ENCODE measurements at places on chromosomes 12 and 14. TPM values are rescaled to one million over a fixed set of nuclear protein-coding genes. Genes with fewer than 3 reads are reported as not detected.

DNA sequence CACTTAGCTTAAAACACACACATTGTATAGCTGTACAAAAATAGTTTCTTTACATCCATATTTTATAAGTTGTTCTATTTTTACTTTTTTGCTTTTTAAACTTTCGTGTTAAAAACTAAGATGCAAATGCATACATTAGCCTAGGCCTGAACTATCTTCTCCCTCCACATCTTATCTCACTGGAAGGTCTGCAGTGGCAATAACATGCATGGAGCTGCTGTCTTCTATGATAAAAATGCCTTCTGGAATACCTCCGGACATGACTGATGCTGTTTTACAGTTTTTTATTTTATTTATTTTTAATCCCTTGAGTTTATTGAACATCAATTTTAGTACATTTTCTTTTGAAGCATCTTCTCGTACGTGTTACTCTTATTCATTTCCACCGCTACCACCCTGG is 112.3 kb upstream of the TSPAN8 start:
- no peak for DNase-seq

DNA sequence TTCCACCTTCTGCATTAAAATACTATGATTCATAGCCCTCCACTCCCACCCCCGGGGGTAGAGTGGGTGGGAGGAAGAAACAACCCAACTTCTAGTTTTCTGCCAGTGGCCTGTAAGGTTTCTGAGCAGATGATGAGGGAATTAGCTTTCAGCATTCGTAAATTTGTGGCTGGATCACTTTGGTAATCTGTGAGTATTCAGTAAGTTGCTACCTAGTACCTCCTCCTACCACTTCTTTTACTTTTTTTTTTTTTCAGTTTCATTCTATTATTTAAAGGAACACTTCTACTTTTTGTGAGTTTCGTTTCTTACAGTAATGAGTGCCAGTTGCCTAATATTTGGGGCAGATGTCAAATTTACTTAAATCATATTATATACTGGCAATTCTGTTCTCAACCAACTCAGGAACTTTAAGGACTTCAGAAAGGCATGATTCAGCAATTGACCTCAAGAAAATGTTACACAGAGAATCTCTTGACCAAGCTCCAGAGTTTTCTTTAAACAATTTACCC is 42.4 kb upstream of the EMP1 start:
- no peak for DNase-seq

DNA sequence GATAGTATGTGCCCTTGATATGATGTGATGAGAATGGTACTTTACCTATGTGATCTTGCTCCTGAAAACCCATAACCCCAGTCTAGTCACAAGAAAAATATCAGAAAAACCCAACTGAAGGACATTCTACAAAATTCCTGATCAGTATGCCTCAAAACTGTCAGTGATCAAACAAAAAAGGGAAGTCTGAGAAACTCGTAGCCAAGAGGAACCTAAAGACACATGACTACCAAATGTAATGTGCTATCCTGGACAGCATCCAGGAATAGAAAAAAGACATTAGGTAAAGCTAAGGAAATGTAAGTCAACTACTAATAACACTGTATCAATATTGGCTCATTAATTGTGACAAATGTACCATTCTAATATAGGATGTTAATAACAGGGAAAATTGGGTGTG is 4.1 kb upstream of the WIF1 start:
- no peak for DNase-seq

DNA sequence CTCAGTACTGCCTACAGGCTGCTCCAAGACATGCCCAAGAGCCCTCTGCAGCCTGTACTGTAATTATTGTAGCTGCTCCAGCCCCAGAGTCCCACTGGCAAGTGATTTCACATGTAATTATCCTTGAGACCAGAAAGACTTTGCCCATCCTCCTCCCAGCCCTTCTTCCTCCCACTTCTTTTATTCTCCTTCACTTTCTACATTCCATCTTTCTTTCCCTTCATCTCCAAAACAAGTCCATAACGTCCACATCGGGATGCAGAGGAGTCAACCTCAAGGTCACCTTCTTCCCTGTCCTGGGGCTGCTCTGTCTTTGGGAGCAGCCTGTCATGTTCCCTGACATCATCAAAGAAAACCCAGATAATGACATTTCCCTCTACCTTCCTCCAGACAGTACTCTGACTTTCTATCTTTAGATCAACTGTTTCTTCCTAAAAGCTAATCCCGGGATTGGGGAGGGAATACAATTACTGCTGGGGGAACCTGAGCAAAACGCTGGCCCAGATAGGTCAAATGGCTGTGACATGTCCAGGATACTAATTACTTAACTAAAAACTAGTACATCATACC is 39.1 kb downstream of the SLC8A3 start:
- no peak for DNase-seq

Gene CLEC9A
- total RNA-seq: not detected

DNA sequence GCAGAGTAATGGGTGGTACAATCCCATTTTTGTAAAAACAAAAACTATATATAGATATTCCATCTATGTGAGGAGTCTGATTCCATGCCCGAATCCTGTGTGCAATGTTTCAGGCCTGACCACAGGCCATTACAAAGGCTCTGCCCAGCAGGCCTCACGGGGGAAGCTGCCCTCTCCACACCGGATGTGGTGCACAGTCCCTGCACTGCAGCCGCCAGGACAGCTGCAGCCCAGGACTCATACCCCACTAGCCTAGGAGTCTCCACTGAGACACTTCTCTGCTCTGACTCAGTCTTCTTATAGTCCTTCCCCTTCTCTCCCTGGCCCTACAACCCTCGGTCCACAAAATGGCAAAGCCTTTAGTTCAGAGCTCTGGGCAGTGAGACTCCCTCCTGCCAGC is 190.4 kb downstream of the PPM1H start:
- no peak for DNase-seq

Gene HHIPL1
- 4.1 TPM for total RNA-seq

Gene ESRRB
- not detected for total RNA-seq

- DNase-seq: no peak
Measured at GRCh38 chr12:2142068-2142467, 89.3 kb downstream of the CACNA1C start.

DNA sequence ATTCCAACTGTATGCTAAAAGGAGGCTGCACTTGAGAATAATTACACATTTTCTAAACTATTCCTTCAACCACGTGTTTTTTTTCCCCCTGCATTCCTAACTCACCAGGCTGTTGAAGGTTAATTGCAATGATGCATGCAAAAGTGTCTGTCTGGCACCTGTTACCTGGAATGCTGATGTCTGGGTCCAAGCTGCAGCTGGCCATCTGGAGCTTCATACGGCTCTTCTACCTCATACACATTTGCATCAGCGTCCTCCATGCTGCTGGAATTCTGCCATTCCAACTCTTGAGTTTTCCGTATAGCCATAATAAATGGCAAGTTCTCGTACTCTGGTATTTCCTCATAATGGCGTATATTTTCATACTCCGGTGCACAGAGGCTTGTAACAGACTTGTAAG is 8.6 kb downstream of the FGD6 start:
- no peak for DNase-seq

DNA sequence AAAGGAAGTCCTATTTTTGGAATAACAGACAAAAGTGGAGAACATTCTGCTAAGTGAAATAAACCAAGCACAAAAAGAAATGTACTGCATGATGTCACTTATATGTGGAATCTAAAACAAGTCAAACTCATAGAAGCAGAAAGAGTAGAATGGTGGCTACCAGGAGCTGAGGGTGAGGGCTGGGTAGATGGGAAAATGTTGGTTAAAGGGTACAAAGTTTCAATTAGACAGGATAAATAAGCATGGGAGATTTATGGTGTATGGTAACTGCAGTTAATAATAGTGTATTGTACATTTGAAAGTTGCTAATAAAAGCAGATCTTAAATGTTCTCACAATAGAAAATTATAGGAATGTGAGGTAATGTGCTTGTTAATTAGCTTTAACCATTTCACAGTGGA is 12.8 kb downstream of the LUM start:
- DNase-seq: no peak

- no peak for DNase-seq
Measured at GRCh38 chr12:49369411-49370145, 2.3 kb downstream of the SPATS2 start.

DNA sequence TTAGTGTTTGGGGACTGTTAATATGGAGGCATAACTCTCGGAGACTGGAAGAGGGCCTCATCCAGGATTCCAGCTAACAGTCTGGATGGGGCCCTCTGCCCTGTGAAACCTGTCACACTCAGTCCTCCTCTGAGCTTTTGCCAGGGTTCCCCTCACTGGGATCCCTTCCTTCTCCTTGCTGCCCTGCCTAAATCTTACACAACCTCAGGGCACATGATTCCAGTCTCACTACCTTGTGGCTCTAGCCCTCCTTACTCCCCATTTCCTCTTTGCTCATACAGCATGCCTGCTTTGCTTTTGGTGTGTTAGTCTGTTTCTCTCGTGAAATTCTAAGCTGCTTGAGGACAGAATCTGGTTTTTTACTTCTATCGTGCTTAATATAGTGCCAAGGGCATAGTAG is 942 bp upstream of the GSG1 start:
- no peak for DNase-seq

Measured in omental fat pad (tissue), 4 donors.